ENCODE measurements at places on chromosomes 2 and 18.

- DNase-seq, result no peak
Measured at GRCh38 chr2:234203135-234203984, 152.9 kb downstream of the SPP2 start.

- DNase-seq, result peak; percentile 65
Measured at GRCh38 chr2:209688385-209688784, 83.2 kb upstream of the UNC80 start.

DNA sequence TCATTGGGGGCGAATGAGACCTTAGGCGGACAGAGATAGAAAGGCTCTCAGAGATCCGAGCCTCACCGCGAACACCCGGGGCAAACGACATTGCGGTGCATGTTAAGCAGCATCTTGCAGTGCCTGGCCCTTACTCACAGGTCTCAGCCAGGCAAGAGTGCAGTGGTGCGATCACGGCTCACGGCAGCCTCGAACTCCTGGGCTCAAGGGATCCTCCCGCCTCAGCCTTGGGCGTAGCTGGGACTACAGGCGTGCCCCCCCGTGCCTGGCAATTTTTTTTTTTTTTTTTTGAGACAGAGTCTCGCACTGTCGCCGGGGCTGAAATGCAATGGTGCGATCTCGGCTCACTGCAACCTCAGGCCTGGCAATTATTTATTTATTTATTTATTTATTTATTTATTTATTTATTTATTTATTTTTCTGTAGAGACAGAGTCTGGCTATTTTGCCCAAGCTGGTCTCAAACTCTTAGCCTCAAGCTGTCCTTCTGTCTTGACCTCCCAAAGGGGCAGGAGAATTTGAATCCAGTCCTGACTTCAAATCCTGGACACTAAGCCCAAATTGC is 1.3 kb downstream of the LAMA3 start:
- DNase-seq, result no peak

- DNase-seq, result no peak
Measured at GRCh38 chr2:38997781-38998180, 108.1 kb downstream of the ARHGEF33 start.

- DNase-seq, result no peak
Measured at GRCh38 chr2:118010473-118010872, 3.4 kb downstream of the CCDC93 start.

DNA sequence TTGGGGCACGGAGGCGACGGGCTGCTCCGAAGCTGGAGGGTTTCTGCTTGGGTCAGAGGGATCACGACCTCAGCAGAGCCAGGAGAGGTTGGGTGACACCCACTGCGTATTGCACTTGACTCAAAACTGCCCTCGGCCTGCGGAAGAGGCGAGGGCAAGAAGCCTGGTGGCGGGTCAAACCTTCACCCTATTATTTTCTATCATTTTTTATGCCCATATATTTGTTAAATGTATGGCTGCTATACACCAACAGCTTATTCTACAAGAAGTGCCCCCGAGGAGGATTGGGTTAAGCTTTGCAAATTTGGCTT is 12.6 kb upstream of the SATB2 start:
- no peak for DNase-seq

DNA sequence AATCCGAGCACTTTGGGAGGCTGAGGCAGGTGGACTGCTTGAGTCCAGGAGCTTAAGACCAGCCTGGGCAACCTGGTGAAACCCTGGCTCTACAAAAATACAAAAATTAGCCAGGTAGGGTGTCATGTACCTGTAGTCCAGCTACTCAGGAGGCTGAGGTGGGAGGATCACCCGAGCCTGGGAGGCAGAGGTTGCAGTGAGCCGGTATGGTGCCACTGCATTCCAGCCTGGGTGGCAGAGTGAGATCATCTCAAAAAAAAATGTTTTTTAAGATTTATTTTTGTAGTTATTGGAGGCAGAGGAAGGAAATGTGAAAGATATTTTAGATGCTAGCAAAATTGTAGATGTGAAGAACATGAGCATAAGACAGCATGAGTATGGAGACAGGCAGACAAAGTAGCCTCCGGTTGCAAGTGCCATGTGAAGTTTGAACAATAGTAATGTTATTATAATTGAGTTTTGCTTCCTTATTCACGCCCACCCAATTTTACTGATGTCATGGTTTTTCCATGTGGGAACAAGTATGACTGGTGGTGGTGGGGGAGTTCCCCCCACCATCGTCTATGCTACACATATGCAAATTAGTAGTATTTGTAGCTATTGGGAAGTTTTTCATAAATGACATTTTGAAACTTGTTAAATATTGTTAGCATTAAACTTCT is 18.0 kb downstream of the REL start:
- no peak for DNase-seq

DNA sequence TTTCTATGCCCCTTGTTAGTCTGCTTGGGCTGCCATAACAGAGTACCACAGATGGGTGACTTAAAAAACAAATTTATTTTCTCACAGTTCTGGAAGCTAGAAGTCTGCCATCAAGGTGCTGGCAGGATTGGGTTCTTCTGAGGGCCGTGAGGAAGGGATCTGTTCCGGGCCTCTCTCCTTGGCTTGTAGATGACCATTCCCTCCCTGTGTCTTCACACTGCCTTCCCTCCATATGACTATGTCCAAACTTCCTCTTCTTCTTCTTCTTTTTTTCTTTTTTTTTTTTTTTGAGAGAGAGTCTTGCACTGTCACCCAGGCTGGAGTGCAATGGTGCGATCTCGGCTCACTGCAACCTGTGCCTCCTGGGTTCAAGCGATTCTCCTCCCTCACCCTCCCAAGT is 13.1 kb upstream of the CCNYL1 start:
- DNase-seq, result no peak

- DNase-seq, result no peak
Measured at GRCh38 chr2:75326645-75327044, 127.3 kb upstream of the TACR1 start.

DNA sequence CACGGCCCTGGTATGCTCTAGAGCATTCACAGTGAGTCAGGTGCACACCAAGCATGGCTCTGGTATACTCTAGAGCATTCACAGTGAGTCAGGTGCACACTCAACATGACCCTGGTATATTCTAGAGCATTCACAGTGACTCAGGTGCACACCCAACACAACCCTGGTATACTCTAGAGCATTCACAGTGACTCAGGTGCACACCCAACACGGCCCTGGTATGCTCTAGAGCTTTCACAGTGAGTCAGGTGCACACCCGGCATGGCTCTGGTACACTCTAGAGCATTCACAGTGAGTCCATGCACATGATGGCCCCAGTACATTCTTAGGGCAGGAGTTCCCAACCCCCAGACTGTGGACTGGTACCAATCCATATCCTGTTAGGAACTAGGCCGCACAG is 158.1 kb downstream of the EIPR1 start:
- DNase-seq, result no peak

DNA sequence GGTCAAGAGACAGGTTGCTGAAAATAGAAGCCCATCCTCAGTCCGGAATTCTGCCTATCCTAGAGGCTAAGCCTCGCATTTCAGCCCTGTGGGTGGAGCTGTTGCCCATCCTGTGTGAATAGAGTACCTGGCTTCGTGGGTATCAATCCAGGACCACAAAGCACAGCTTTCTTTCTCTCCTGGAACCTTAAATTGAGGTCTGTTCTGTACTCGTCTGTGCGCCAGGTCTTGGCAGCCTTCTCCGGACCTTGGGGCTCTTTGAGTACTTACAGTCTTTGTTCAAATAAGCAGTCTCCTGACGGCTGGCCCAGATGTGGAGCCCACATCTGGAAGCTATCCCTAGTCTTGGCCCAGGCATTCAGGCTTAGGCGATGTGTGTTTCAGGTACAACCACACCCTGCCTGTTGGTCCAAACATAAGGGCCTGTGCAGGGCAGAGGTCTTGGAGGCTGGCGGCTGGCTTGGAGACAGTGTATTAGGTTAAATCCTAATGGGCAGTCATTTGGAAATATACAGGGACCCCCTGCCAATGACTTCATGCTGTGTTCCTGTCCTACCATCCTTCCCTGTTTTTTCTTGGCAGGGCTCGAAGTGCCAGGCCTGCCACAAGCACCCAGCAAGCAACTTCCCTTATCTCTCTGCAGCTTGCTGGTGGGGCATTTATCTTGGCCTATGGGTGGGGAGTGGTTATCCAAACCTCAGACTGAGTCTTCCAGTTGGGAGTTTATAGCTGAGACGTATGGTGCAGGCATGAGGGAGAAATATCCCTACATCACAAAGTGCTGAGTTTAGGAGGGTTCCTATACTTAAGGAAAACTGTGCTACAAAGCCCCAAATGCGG is 294.1 kb downstream of the BCL2 start:
- peak; percentile 35 for DNase-seq

GRCh38 chr2:226647621-226648518 is 151.8 kb downstream of the IRS1 start:
- no peak for DNase-seq

DNA sequence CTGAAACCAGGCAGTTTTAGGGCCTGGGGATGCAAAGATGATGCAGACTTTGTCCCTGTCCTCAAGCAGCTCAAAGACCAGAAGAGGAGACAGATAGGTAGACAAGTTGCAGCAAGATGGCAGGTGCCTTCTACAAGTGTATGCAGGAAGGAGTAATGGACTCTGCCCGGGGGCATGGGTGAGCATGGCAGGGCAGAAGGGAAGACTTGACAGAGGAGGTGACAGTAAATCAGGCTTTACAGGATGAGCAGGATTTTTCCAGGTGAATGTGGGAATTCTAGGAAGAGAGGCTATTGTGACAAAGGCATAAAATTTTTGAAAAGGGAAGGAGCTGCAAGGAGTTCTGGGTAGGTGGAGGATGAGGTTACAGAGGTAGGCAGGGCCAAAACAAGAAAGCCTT is 4.7 kb downstream of the EFEMP1 start:
- DNase-seq, result no peak

DNA sequence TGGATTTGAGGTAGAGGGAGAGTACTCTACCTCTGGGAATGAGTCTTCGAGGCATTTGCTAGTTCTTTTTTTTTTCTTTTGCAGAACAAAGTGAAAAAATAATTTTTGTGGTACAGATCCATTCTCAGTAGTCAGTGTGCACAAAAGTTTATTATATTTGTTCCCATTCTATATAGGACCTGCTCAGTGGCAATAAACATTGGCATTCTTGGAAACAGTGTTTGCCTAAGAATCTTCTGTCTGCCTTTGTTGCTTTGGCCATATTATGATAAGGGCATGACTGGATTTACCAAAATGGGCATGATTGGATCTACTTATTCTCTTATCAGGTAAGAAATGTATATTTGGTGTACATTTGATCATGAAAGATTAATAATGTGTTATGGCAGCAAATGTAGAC is 583.3 kb downstream of the PLCL1 start:
- DNase-seq, result no peak

DNA sequence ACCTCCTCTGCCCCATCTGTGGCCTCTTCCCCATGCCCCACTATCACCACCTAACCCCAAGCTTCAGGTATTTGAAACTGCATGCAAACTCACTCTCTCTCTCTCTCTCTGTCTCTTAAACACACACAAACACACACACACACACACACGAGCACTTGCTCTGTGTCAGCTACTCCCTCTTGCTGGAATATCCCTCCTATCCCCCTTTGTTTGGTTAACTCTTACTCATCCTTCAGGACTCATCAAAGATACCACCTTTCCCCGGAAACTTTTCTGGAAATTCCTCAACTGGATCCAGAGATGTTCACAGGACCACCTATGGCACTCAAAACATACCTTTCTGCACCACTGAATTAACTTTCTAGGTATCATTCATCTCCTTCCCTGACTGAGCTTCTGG is 222.8 kb upstream of the TMEM200C start:
- no peak for DNase-seq

DNA sequence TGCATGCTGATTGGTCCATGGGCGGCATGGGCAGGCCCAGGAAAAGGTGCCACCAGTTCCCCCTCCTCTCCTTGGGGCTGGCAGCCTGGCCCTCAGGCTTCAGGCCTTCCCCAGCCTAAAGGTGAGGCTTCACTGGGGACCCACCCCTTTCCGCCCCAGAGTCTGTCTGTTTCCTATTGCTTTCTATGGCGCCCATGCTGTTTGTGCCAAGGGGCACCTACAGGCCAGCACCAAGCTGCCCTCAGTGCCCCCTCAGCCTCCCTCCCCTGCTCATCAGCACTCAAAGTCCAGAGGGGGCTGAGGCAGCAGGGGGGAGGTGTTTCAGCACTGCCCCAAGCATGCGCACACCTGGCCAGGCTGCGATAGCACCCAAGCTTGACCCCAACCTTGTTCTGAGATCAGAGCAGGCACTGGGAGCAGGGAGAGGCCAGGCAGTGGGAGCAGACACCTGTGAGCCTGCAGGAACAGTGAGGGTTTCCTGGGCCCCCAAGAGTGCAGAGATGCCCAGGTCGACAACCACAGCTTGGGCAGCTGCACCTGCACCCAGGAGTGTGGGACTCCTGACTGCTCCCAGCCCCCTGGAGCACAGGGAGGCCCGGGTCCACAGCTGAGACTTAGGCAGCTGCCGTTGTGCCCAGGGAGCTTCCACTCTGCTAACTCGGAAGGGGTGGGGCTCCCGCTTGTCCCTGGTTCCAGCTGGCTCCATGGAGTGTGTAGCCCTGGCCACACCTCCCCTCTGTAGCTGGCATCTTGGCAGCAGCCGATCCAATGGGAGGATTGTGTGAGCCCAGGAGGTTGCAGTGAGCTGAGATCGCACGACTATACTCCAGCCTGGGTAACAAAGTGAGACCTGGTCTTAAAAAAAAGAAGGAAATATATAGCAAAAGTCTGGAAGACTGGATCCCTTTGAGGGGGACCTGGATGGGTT is 69.1 kb downstream of the NCAPH start:
- peak; percentile 32 for DNase-seq

- DNase-seq, result no peak
Measured at GRCh38 chr2:67773851-67774250, 289.0 kb downstream of the C1D start.

- DNase-seq, result no peak
Measured at GRCh38 chr2:190722061-190722759, 73.3 kb downstream of the NAB1 start.

Measured in NCI-H2227 treated with DMSO at 0.1 percent for 48 hours (cell line).